ENCODE measurements at places on chromosomes 3 and 15.

- DNase-seq = no peak
Observed at GRCh38 chr3:179236669-179237301, 14.1 kb downstream of the KCNMB3 start.

- DNase-seq = no peak
Observed at GRCh38 chr3:22994781-22995180, 208.3 kb upstream of the UBE2E2 start.

- DNase-seq = peak; percentile 50
Observed at GRCh38 chr15:89740137-89740536, 10.9 kb downstream of the MESP1 start.

- no peak for DNase-seq
Observed at GRCh38 chr3:122295266-122296062, 29.6 kb upstream of the CSTA start.

DNA sequence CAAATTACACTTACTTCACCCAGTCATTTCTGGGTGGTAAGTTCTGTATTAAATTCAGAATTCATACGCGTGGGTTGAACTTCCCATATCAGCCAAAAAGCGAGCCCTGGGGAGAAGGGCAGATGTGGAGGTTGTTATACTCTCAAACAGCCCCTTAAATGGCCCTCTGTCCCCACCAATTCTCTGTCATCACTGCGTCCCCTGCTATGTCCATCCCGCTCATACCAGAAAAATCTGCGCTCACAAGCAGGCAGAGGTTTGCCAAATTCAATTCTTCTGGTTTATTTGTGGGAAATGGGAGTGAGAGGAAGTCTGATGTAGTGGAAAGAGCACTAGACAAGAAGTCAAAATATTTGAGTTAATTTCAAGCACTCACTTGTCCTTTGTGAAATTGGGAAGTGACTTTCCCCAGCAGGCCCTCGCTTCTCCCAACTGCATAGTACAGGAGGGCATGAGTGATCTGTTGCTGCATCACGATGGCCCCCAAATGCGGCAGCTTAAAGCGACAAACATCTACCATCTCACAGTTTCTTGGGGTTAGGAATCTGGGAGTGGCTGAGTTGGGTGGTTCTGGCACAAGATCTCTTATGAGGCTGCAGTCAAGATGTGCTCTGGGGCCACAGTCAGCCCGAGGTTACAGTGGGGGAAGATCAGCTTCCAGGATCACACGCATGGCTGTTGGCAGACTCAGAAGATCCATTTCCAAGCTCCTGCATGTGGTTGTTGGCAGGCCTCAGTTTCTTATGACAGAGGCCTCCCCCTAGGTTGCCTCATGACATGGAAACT is 67.7 kb downstream of the CPN2 start:
- DNase-seq = peak; percentile 45

DNA sequence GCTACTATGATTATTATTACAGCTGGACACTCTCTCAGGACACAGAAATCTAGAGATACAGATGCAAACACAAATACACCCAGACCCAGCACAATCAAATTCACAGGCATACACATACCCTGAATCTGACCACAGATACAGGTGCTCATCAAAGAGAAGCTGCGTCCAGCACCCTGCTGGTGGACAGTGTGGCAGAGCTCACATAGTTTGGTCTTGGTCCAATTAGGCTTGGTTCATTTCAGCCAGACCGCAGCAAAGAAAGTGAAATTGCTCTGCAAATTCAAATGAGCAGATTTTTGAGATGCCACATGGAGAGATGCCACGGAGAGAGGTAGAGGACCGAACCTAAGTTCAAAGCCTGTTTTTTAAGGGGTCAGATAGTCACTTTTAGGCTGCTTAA is 55.6 kb downstream of the ANAPC13 start:
- no peak for DNase-seq

- no peak for DNase-seq
Observed at GRCh38 chr3:196559826-196560225, 8.5 kb downstream of the WDR53 start.

DNA sequence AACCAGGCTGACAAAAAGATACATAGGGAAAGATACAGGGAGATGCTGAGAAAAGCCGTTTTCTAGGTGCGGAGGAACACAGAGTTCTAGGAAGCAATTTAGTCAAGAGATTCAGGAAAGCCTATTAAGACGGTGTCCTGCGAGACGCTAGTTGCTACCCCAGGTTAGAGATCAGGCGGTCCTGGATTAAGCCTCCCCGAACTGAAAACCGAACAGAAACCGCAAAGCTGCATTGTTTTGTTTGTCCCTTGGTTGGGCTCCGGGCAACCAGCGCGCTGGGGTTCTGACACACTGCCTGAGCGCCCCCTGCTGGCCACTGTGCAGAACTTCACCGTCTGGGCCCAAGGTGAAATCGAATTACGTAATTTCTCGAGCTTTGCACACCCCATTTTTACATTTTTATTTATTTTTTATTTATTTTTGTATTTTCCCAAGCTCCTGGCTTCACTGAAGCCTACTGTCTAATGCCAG is 37.3 kb upstream of the NDUFB4 start:
- peak; percentile 94 for DNase-seq

DNA sequence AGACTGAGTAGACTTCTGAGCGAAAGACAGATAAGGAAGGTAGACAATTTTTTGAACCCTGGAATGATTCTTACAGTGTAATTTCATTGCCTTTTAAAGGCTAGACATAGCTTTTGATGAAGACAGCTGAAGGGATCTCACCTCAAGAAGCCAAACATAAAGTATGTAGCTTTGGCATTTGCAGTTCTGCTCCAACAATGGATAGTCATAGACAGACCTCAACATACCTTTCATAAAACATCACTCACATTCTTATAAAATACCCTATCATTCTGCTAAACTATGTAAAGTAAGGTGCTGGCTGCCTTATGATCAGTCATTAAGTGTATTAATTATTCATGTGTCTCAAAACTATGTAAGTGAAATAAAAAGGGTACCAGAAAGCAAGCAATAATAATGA is 70.0 kb downstream of the UBE3A start:
- DNase-seq = no peak

GRCh38 chr3:102200560-102200959 is 234.3 kb upstream of the ZPLD1 start:
- DNase-seq = no peak

- no peak for DNase-seq
Observed at GRCh38 chr3:84772841-84773240, 185.9 kb upstream of the CADM2 start.

DNA sequence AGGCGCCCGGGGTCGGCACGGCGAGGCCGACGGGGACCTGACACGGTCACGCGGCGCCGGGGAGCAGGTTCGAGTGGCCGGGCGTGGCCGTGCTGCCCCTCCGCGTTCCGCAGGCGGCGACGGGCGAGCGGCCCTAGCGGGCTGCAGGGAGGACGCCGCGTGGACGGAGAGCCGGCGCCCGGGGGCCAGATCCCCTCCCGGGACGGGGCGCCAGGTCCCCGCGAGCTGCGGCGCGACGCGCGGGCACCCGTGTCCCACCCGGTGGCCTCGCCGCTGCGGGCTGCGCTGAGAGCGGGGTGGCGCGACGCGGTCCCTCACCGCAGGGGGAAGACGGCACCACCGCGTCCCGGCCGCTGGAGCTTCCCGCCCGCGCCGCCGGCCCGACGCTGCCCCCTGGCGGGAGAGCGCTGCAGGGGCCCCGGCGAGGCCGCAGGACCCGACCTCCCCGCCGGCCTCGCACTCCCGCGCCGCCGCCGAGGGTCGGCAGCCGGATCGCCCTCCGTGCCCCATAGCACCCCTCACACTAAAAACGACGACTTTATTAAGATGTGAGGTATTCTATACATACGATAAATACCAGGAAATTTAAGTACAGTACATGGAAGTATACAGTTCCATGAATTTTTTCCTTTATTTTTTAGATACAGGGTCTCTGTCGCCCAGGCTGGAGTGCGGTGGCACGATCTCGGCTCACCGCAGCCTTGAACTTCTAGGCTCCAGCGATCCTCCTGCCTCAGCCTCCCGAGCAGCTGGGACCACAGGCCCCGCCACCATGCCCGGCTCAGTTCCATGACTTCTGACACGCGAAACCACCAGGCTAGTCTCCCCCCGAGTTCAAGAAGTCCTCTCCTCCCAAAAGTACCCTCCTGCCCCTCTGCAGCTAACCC is 1.3 kb upstream of the PIGZ start:
- no peak for DNase-seq

DNA sequence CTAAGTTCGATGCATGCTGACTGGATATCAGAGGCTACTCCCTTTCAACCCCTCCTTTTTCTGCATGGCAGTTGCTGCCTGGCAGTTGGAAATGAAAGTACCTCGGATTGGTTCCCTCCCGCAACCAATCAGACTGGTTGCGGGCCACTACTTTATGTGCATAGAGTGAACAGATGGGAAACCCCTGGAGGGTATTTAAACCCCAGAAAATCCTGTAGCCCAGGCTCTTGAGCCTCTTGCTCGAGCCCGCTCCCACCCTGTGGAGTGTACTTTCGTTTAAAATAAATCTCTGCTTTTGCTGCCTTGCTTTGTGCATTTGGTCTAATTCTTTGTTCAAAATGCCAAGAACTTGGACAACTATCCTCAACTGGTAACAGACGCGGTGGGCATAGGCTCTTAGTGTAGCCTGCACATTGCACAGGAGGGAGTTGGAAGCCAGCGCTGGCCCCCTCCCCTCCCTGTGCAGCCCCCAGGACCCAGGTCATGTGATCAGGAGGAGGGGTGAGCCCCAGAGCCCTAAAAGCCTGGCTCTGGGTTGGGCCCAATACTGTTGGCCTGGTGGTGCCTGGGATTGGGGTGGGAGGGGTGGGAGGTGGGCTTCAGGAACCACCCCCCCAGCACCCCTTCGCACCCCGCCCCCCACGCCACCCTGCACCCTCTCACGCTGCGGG is 26.8 kb downstream of the RHCG start:
- DNase-seq = no peak

- no peak for DNase-seq
Observed at GRCh38 chr15:66394915-66395314, 8.2 kb downstream of the MAP2K1 start.

- no peak for DNase-seq
Observed at GRCh38 chr15:92523176-92523575, 129.5 kb downstream of the ST8SIA2 start.

DNA sequence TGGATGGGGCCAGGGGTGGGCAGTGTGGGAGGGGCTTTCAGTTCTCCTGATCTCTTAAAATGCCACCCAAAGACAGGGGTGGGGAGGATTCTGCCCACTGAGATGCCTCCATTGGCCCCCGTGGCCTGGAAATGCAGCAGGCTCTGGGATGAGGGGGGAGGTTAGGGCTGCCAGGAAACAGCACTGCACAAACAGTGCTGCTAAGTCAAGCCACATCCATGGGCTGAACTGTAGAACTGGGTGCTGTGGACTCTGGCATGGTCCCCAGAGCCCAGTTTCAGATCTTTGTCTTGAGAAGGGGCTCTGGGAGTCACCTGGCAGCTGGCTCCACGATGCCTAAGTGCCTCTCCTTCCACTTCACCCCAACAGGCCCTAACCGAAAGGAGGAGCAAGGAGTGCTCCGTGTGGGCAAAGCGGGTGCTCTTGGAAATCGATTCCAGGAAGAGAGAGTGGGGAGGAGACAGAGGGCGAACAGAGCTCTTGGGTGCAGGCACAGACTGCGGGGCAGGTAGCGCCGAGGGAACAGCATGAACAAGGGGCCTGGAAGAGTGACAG is 7.8 kb downstream of the PLA2G4E start:
- no peak for DNase-seq

DNA sequence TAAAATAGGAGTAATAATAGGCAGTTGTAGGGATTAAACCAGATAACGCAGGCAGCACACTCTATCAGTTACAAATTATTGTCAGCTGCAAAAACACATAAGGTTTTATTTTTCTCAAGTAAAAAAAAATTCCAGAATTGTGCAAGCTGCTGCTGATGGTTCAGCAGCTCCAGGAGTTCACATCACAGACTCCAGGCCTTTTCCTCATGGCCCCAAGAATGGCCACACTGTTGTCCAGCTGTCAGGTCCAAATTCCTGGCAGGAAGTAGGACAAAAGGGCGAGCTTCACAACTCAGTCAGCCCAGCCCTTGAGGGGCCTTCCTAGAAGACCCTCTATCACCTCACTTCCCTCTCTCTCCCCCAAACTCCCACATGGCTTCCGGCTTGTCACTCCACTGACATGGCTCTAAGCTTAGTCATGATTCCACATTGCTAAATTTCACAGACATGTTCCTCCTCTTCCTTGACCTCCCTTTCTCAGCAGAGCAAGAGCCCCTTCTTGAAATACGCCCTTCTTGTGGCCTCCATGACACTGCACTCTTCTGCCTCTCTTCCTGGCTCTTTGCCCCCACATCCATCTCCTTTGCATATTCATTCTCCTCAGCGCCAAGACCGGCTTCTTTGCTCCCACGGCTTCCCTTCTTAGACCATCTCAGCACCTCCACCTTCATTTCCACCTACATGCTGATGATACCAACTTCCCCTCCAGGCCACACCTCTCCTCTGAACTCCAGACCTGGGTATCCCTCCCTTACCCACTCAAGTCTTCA is 27.4 kb upstream of the FAM174B start:
- peak; percentile 32 for DNase-seq

DNA sequence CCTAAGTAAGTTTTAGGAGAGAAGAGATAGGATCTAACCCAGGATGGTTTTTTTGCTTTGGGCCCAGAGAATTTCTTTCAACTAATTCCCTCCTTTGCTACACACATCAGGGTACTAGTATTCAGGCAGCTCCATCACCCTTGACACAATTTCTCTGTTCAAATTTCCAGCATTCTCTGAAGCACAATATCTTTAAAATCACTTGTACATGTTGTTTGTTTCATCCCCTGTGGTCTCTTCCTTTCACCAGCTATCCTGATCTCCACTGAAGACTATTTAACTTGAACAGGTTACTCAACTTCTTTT is 32.4 kb upstream of the FNDC3B start:
- no peak for DNase-seq

Measured in fibroblast of the conjunctiva (primary cell).